Astrocyte of the spinal cord (primary cell): ENCODE measurements at places on chromosomes 2 and 18.

DNA sequence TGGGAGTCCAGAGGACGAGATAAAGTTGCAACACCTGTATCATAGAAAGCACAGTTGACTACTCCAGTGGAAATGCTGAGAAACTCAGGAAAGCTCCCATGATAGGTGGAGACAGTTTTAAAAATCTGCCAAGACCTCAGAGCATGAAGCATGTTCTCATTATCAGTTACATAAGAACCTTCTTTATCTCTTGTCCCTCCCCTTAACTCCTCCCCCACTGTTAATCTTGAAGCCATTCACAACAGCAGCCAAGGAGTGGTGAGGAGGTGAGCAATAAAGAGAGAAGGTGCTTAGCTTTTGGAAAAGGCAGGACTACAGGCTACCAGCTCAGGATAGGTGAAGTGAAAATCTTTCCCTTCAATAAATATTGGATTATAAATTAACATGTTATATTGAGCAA is 657.9 kb downstream of the NYAP2 start:
- no peak for DNase-seq

- DNase-seq: peak; percentile 42
Observed at GRCh38 chr2:72824224-72824842, 1.5 kb downstream of the EXOC6B start.

DNA sequence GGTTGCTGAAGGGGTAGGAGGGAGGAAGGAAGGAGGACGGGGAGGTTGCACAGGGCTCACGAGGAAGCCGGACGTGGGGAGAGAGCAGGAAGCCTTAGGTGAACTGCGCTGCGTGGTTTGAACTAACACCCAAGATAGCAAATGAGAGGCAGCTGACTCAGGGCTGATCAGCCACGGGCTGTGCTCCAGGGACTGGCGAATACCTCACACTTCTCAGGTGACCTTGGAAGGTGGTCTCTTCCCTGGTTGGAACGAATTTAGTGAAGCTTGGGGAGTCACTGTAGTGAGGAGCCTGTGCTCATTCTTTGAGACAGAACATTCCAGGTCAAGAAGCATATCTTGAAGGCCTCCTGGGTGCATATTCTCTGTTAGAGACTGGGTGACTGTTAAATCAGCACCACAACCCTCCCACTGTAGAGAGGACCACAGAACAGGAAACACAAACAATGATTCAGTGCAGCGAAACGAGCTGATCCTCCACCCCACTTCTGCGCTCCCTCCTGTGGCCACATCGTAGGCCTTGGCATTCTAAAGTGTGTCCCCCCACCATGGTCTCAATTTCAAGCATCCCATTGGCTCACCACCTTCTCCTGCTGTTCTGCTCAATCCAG is 33.8 kb downstream of the TOGARAM2 start:
- peak; percentile 85 for DNase-seq

- DNase-seq: no peak
Observed at GRCh38 chr18:55592106-55592505, 4.1 kb upstream of the TCF4 start.

GRCh38 chr2:74421221-74421870 is at the start of the genes C2orf81 and WDR54:
C2orf81 (minus strand) TSS chr2:74421619; CDS start chr2:74421560, 59 bp downstream.
WDR54 (plus strand) TSS chr2:74421730; CDS start chr2:74422154, 424 bp downstream.
- DNase-seq: peak; percentile 87

DNA sequence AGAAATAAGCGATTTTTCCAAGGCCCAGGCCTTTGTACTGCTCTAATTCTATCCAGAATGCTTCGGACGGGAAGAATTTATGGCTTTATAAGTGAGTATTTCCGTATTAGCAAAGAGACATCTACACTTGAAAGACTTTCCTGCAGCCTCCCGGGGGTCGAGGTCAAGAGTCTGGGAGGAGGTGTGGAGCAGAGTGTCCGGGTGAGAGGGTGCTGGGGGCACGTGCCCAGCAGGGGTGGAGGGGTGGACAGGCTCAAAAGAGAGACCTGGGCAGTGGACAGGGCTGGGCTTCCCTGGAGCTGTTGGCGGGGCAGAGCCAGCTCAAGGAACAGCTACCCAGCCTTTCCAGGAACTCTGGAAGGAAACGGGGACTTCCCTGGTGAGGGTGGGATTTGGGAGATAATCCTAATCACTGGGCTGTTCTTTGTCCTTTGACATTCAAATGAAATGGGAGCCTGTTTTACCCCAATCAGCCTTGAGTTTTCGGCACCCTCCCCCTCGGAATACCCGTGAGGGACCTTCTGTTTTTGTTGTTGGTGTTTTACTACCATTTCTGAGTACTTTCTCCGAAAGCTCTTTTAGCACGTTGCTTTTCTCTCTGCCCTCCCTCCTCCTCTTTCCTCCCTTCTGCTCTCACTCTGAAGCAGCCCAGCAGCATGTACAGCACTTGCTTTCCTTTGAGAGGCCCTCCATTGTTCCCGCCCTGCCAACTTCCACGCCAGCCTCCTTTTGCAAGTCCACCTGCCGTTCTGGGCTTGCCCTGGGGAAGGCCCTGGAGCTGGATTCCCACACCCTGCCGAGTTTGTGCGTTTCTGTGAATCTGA is 164.7 kb downstream of the AGAP1 start:
- no peak for DNase-seq

GRCh38 chr2:217204358-217204757 is 344.5 kb upstream of the TNP1 start:
- DNase-seq: peak; percentile 67

DNA sequence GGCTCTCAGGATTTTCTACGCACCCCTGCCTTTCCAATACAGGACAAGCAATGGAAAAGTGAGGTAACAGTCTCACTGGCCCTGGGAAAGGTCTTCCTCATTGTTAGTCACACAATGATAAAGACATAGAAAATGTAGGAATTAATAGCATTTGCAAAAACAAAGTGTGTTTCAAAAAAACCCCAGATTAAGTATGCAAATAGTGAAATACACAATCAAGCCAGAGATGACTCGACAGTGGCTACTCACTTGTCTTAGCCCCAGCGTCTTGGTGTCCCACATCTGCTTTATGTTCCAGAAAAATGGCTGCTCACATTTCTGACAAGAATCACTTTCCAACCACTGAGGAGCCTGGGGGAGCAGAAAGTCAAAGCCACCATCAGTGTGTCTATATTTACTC is 47.0 kb upstream of the AP1S3 start:
- DNase-seq: no peak

- DNase-seq: no peak
Observed at GRCh38 chr18:13558790-13559189, 167.6 kb downstream of the FAM210A start.

DNA sequence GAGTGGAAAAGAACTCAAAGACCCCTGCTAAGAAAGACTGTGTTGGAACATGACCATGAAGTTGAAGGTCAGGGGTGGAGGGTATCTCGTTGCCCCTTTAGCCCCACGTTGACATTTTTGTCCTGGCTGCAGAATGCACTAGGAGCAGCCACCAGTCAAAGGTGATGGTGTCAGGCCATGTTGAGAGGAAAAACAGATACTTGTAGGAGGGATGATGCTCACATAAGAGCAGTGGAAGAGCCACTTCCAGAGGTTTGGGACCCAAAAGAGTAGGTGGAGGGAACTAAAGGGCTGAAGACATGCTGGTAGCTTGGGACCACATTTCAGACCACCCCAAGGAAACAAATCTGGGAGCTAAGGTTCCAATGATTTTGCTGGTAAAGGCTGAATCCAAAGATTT is 159.0 kb downstream of the MYO3B start:
- no peak for DNase-seq
